ENCODE measurements at places on chromosomes 4 and X.

DNA sequence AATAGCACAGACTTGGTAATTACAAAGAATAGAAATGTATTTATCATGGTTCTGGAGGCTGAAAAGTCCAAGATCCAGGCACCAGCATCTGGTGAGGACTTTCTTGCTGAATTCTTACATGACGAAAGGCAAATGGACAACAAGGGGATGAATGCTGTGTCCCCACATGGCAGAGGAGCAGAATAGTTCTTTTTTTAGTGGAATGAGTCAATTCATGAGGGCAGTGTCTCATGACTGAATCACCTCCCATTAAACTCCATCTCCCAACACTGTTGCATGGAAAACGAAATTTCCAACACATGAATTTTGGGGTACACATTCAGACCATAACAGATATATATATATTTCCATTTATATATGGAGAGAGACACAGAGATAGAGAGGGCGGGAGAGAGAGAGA lies 628.3 kb downstream of the TRIML1 start:
- DNase-seq = no peak

DNA sequence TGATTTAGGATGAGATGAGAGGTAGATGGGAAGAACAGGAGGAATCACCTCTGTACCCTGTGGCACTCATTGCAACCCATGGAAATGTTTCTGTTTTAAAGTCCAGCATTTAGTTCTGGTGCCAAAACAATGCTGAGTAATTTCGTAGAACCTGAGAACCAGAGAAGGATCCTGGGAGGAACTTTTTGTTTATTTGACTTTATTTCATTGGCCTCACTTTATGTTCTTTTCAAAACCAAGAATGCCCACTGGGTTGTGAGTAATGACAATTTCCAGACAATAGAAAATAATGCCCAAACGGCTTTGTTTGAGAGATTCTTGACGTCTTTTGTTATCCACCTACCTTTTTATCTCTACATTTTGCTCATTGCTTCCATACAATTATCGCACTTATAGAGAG lies 111.3 kb downstream of the SHROOM3 start:
- DNase-seq = no peak

- DNase-seq = no peak
Observed at GRCh38 chr4:870951-871350, 45.0 kb upstream of the CPLX1 start.

GRCh38 chr4:181150191-181150590 lies 1093.0 kb upstream of the TENM3 start:
- peak; percentile 87 for DNase-seq

GRCh38 chrX:1807301-1807731 lies 192.5 kb downstream of the ASMT start:
- DNase-seq = no peak

GRCh38 chrX:78945186-78945912 lies at the start of gene P2RY10:
P2RY10 (plus strand) TSS chrX:78945391; CDS start chrX:78960521, 15,130 bp downstream.
- DNase-seq = no peak

DNA sequence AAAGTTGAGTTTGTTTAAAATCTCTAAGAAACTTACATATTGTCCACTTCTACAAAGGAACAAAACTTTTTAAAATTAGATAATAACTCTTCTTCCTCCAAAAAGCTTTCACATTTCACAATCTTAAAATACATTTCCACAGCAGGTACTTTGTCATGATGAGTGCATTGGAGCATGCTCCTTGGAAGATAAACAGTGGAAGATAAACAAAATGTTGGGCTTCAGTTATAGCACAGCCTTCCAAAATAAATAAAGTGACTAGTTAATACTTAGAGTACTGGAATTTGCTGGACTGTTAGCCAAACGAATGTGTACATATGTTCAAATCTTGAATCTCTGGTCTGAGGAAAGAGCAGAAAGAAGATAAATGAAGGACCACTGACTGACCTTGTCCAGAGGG lies 54.9 kb upstream of the PDE5A start:
- DNase-seq = no peak

- DNase-seq = no peak
Observed at GRCh38 chr4:56348576-56348975, 38.7 kb downstream of the AASDH start.

DNA sequence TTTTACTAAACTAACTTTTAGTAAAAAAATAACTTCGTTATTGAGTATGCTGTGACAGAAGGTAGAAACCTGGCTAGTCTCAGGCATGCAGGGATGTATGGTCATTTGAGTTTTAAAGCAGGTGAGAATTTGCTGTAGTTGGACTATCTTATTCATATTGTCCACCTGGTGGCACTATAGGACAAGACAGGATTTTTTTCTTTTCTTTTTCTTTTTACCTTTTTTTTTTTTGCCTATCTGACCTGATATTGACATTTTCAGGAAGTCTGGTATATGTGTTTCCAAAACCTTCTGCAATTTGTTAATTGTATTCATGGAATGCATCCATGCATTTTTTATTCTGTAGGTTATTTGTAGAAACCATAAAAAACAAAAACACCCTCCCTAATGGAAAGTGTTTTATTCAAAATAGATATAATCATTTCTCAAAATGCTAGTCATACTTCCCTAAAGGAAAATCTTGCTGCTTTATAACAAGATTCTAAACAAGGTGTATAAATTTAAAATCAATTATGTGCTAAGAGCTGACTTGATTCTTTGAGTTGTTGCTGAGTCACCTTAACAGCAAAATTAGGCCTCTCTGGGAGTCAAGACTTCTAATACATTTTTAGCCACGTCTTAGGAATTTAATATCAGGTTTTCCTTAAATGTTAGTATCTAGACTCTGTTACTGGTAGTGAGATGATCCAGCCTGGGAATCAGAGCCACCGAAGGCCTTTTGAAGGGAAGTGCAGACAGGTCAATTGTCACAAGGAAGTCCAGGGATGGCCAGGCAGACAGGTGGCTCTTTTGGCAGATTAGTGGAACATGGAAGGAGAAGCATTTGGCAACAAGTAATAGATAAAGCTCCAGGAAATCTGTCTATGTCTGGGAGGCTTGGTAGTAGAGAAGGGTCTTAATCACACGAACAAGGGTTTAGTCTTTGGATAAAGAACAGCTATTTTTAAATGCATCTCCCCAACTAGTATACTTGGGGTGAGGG lies 201.3 kb upstream of the GNPDA2 start:
- DNase-seq = peak; percentile 43

DNA sequence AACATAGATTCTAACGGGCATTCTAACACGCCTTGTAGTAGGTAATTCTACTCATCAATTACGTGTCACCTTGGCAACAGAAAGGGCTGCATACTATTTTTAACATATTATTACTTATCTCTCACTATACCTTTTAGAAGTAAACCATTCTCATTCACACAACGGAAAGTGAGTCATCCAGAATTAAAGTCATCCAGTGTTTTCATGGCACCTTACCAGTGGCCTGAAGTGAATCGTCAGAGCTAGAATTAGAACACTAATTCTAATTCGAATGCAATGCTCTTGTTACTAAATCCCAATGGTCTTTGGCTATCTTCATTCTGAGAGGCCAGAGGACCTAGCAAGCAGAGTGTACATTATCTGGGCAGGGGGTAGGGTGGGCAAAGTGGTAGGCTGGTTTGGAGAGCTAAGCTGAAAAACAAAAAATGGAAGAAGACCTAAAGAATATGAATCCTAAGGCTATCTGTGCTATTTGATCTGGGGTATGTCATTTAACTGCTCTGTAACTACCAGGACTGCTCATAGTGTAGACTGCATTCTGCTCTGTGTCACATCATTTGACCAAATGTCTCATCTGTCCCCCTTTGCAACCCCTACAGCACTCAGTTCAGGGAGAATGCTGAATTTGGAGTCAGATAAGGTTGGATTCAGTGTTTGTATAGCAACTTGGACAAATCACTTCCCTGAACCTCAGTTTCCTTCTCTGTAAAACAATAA lies 96.5 kb downstream of the HDAC8 start:
- DNase-seq = no peak

GRCh38 chrX:68372665-68373064 lies 60.6 kb downstream of the OPHN1 start:
- no peak for DNase-seq

- peak; percentile 36 for DNase-seq
Observed at GRCh38 chrX:21373637-21374162, 518 bp upstream of the CNKSR2 start.

DNA sequence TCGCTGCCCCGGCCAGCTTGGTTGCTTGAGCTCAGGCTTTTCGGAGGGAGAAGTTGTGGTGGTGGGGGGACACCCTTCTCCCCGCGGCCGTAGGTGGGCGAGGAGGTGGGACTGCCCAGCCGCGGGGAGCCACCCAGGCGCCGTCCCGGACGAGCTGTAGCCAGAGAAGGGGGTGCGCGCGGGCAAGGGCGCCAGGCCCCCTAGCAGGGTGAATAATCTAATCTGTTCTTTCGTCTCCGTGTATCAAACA lies 3.1 kb downstream of the MID1IP1 start:
- DNase-seq = no peak

DNA sequence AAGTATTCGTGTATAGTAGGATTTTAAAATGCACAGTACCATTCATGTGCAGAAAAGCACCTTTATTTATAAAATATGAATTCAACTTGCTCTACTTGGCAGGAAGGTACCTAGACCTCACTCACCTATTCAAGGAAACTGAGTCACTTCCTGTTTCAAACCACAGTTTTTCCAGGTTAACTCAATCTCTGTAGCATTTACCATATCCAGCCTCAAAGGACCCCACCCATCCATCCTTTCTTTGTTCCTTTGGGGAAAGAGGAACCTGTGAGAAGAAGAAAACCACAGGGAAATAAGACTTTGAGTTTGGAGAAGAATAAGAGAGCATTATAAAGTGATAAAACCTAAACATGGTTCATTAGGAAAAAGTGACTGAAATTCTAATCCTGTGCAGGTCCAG lies 250.7 kb downstream of the CBR4 start:
- DNase-seq = no peak

- DNase-seq = no peak
Observed at GRCh38 chr4:68570122-68570507, 6.0 kb downstream of the UGT2B17 start.

GRCh38 chr4:172887959-172888358 lies 280.7 kb upstream of the GALNT7 start:
- DNase-seq = no peak

GRCh38 chr4:183504930-183505610 lies at the start of gene ING2:
ING2 (plus strand) TSS chr4:183505058; CDS start chr4:183505196, 138 bp downstream.
- peak; percentile 78 for DNase-seq

DNA sequence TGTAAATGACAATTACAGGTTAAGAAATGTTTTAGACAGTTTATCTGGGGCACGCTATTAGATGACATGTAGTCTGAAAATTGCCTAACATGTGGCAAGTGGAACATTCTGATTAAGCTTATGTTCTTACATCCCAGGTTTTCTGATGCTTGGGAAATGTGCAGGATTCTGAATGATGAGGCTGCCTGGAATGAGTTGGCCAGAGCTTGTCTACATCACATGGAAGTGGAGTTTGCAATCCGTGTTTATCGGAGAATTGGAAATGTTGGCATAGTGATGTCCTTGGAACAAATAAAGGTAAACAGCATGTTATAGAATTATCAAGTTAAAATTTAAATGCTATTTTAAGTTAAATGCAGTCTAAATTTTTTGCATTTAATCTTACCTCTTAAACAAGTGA lies 49.3 kb downstream of the WDR19 start:
- DNase-seq = no peak

GRCh38 chr4:8229331-8229975 lies 30.4 kb downstream of the SH3TC1 start:
- DNase-seq = no peak

GRCh38 chrX:50780144-50780543 lies 33.9 kb downstream of the SHROOM4 start:
- no peak for DNase-seq

GRCh38 chr4:155800685-155801343 lies 42.0 kb downstream of the GUCY1B1 start:
- no peak for DNase-seq

GRCh38 chrX:20071511-20072079 lies 45.1 kb downstream of the MAP7D2 start:
- no peak for DNase-seq

DNA sequence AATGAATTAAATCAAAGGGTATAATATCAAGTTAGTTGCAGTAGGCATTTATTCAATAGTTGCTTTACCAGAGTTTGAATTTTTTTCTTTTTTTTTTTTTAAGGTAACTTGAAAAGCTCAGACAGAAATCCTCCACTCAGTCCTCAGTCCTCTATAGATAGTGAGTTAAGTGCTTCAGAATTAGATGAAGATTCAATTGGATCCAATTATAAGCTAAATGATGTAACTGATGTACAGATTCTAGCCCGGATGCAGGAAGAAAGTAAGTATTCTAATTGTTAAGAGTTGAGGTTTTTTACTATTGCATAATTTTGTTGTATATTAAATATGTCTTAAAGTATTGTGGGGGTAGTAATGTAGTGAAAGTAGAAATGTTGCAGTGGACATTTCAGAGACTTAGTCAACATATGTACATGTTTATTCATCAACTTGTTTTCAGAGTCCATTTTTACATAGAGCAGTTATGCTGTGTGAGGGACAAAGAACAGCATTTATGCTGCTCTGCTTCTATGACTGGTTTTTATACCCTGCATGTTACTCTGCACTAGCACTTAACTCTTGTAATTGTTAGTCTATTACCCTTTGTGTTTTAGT lies 38.4 kb downstream of the SLAIN2 start:
- no peak for DNase-seq

GRCh38 chrX:137432609-137433008 lies 133.3 kb upstream of the ZIC3 start:
- no peak for DNase-seq

- DNase-seq = no peak
Observed at GRCh38 chr4:68518889-68519288, 57.2 kb downstream of the UGT2B17 start.

GRCh38 chrX:110421500-110422455 lies 63.1 kb downstream of the RTL9 start:
- DNase-seq = peak; percentile 11

GRCh38 chr4:152972821-152973628 lies 36.9 kb downstream of the FHDC1 start:
- DNase-seq = no peak

GRCh38 chr4:24141836-24142235 lies 252.0 kb upstream of the PPARGC1A start:
- DNase-seq = no peak

Measured in COR-L47 (cell line).